ENCODE measurements at places on chromosomes 1 and 21.
A peak's percentile ranks its signal among the peaks of the same experiment; 100 is the strongest.

DNA sequence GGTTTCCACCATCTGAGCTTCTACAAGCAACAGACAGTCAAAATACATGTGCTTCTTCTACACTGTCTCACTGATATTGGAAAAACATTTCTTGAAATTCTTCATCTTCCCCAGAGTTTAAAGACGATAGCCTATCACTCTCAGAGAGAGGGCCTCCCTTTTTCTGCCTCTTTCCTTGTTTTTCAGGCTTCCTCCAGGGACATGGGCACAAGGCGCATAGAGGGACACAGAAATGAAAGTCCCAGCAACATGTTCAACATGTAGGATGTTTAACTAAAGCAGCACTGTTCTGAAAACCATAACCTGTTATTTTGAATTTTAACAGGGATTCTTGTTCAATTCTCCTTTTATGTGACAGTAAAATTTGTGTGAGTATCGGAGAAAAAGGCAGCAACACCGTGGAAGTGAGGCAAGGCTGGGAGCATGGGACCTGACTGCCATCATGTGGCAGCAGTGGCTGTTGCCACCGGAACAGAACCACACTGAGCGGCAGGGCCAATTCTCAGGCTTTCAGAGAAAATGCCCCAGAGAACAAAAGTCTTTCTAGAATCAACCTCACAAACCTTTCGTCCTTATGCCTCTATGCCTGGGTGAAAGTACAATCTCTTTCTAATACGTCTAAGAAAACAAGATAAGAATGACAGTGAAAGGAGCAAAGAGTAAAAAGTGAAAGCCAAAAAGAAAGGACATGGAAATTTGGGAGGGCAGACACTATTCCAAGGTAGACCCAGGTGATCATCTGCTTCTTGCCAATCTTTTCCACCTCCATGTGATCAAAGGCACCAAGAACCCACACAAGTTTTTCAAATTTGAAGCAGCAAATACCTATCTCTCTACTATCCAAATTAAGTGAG is 54.5 kb downstream of the PCNX2 start:
- DNase-seq: peak; percentile 36

DNA sequence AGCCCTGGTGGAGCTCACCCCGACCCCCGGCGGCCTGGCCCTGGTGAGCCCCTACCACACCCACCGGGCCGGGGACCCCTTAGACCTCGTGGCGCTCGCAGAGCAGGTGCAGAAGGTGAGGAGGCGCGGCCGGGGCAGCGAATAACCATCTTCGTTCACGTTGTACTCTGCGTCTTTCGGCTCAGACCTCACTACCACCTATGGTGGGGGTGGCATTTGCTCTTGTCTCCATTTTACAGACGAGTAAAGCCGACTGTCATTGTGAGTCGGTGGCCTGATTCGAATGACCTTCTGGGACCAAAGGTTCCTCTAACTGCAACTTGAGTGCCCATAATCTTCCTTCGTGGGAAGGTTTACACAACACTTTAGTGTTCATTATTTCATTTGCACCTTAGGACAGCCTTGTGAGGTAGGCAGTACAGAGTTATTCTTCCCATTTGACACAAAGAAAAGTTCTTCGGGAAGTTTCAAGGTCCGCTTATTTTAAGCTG is 506 bp downstream of the C1orf50 start:
- DNase-seq: no peak

DNA sequence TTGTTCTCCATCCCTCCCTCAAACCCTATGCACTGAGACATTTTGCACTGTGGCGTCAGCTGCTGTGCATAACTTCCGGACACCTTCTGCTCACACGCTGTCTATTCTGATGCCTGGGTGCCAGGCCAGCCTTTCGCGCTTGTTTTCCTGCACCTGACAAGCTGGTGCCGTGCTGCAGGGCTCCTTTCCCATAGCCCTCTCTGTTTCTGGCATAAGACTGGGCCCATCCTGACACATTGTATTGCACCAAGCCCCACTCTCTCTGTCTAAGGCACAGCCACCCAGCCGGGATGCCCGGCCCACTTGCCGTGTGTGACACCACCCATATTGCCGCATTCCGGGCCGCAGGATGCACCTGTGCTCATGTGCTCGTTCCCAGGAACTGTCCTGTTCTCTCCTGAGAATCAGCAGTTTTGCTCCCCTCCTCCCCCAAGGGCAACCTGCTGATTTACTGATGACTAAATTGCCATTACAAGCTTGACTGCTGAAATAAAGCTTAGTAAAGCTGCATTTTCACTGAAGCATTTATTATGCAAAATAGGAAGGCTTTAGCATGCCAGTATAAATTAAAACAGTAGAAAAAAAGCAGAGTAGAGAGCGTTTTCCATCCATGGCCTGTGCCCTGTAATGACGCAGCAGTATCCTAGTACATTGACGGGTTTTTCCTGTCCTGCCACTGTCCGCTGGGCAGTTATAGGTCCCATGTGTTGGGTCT is 88.0 kb downstream of the CD247 start:
- peak; percentile 28 for DNase-seq

- peak; percentile 35 for DNase-seq
Measured at GRCh38 chr1:155978973-155979429, 654 bp upstream of the ARHGEF2 start.

DNA sequence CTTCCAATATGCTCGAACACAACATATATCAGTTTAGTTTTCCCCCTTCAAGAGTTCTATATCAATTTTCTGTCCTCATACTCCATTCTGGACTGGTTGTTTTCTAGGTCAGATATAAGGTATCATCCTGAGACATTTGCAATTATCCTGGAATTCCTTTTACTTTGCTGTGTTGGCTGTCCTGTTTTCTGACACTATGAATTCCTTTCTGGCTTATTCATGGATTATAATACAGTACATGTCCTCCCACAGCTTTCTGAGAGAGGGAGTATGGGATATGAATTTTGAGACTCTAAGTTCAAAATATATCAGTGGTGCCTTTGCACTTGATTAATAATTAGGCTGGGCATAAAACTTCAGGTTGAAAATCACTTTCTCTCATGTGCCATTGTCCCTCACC is 11.9 kb downstream of the PHTF1 start:
- no peak for DNase-seq

DNA sequence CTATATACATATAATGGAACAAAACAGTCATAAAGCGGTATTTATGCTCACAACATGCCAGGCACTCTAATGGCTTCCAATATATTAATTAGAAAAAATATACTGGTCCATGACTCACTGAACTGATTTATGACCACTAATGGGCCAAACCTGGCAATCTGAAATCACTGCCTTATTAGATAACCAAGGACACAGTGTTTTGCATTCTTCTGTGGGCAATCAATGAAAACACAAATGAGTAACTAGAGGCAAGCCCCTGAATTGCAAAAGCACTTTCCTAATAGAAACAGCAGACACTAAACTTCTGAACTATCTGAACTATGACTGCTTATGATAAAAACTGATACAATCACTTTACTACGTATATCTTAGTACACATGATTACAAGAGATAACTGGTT is 3.5 kb downstream of the GCLM start:
- DNase-seq: no peak

DNA sequence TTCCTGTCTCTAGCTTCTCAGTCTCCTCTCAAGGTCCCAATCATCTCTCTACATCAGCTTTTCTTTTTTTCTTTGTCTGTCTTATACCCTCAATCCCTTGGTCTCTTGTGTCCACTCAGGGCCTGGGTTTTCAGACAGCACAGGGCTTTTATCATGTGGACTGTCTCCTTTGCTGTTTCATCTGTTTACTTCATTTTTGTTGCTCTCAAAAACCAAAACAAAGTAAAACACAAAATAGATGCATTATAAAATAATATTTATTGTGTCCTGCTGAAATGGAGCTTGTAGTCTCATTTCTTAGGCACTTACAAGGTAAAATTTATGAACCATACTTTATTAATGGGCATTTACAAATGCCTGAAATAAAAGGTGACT is 17.8 kb upstream of the SLAMF6 start:
- DNase-seq: no peak

- DNase-seq: no peak
Measured at GRCh38 chr1:12666141-12666735, 22.4 kb downstream of the AADACL4 start.

GRCh38 chr1:5658340-5659316 is 333.6 kb downstream of the NPHP4 start:
- no peak for DNase-seq

GRCh38 chr1:19859876-19860275 is 22.3 kb upstream of the OTUD3 start:
- no peak for DNase-seq

- no peak for DNase-seq
Measured at GRCh38 chr1:155760751-155761475, 72.0 kb downstream of the DAP3 start.

DNA sequence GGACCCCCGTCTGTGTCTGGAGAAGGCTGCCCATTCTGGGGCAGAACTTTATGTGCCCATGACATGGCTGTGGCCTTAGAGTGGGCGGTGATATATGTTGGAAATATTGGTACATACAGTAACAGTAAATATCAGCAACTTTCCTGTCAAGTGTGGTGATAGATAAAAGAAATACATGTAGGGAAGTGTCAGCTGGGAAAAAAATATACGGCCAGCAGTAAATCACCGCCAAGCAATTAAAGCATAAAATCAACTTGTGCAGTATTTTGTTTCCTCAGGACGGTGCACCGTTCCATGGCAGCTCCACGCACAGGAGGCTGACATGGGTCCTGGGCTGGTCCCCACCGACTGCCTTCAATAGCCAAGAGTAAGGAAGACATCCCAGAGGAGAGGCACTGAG is 27.4 kb downstream of the LHX4 start:
- DNase-seq: no peak

Measured in activated CD8-positive, alpha-beta T cell treated with anti-CD3 and anti-CD28 coated beads, Interleukin-2, amount 10 ng/mL, durations not matched to agents 7 days and 5 days (primary cell).